ENCODE measurements at places on chromosomes 4 and X.

DNA sequence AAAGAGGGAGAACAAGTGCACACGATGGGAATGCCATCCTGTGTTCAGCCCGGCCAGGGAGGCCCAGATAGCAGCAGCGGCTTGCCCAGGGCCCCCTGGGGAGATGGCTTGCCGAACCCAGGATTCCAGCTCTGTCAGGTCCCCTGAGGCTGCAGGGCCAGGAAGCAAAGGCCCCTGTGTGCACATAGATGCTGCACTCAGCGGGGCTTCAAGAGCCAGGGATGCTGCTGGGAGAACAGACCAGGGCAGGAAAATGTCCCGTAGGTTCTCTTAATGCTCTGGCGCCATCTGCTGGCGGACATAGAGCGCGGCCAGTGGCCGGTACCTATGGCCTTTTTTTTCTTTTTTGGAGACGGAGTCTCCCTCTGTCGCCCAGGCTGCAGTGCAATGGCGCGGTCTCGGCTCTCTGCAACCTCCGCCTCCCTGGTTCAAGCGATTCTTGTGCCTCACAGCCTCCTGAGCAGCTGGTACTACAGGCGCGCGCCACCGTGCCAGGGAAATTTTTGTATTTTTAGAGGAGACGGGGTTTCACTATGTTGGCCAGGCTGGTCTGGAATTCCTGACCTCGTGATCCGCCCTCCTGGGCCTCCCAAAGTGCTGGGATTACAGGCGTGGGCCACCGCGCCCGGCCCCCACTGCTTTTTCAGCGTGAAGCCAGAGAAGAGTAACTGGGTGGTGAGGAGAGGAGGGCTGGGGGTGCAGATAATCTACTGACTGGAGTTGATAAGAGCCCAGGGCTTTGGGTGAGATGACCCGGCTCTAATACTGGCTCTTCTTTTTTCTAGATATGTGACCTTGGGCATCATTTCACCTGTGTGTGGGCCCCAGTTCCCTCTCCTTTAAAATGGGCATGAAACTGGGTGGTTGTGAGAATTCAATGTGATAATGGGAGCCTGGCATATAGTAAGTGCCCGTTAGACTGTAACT lies 22.5 kb downstream of the MED28 start:
- peak; percentile 69 for DNase-seq

DNA sequence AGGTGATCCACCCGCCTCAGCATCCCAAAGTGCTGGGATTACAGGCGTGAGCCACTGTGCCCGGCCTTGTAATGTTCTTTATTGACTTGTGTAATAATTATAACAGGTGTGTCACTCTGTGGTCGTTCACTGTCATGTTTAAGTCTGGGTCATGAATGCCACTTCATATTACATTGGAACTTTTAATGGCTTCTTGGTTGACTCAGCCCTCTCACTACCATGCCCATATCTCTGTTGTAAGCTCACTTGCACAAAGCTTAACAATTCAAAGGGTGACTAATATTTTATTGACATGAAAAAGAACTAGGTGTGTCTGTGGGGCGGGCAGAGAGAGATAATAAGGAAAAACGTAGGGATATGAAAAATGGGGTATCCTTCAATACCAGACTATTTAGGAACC lies 639.7 kb upstream of the ACTRT1 start:
- DNase-seq = no peak

DNA sequence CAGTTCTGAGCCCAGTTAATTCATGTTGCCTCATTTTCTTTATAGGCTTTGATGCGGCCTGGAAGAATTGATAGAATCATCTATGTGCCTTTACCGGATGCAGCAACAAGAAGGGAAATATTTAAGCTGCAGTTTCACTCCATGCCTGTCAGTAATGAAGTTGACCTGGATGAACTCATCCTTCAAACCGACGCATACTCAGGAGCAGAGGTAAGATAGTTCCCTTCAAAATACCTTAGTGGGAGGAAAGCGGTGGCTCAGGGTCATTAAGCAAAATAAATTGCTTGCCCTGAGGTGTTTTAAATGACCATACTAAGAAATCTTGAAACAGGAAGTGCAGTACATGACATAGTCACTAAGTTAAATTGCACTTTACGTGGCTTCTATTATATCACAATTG lies 140.6 kb upstream of the SPRY1 start:
- DNase-seq = no peak

DNA sequence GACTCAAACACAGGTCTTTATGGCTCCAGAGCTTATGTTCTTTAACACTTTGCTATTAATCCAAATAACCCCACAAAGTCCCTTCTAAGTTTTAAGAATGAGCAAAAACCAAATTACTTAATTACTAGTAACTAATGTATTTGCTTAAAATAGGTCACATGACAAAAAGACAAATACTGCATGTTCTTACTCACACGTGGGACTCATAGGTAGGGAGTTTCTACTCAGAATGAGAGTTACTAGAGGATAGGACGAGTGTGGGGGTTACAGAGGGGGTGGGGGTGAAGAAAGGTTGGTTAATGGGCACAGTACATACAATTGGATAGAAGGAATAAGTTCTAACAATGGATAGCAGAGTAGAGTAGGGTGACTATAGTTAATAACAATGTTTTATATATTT lies 5.8 kb downstream of the RPS6KA3 start:
- DNase-seq = no peak

GRCh38 chr4:83149865-83150652 lies 35.5 kb upstream of the PLAC8 start:
- DNase-seq = no peak

- DNase-seq = peak; percentile 66
These were observed 23.6 kb upstream of the TBC1D14 start for GRCh38 chr4:6885953-6886557.

- no peak for DNase-seq
These were observed 165.0 kb downstream of the RAPGEF2 start for GRCh38 chr4:159267869-159268285.

DNA sequence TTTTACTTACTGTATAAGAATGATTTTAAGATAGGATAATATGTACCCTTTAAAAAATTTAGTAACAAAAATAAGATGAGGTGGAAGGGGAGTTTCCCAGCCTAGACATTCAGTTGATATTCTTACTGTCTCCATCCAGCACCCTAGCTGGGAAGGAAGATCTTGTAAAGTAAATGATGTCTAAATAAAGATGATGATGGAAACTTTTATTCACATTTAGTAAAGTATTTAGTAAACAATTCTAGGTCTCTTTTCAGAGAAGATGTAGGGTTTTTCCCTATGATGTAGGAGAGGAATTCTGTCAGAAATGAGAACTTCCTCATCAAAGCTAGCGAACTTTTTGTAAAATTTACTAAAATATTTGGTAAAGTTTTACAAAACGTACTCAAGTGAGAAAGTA lies 136.8 kb downstream of the RAPGEF2 start:
- DNase-seq = no peak

GRCh38 chr4:153929675-153930074 lies 140.8 kb upstream of the SFRP2 start:
- no peak for DNase-seq

DNA sequence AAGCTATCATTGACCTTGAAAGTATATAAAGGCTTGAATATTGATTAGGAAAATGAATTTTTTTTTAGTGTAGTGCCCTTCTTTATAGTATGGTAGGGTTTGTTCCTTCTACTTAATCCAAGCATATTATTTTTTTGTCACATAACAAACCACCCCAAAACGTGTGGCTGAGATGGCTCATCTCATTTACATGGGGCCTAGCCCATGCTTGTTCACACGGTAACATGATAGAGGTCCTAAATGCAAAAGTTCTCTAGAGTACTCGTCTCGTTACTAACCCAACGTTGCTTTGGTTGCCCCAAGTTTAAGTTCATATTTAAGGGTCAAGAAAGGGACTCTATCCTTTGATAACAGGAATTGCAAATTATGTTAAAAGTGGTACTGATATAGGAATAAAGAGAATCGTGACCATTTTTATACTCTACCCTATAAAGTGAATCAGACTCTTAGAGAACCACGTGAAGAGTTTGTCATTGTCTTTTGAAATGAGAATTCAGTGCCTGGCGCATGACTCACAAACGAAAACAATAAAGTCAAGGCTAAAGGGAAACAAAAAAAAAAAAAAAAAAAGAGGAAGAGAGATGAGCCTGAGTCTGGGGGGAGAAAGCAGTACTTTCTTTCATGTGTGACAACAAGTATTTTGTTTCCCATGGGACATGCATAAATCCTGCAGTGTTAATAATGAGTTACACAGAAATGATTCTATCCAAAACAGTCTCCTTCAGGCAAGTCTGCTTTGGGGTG lies 402.8 kb upstream of the NWD2 start:
- no peak for DNase-seq

DNA sequence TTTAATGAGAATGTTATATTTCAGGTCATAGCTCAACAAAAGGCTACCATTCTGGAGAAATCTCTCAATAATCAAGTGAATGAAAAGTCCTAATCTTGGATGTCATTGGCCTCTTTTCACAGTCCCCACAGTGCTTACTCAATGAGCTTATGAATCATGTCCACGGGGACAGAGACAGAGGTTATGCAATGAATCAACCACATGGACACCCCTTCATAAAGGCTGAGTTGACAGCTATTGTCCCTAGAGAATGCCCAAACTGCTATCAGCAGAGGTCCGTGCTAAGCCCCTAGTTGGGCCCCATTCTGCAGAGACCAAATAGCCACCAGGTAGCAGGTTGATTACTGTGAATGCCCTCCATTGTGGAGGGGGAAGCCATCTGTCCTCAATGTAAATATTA lies 158.1 kb downstream of the LHFPL1 start:
- DNase-seq = no peak

DNA sequence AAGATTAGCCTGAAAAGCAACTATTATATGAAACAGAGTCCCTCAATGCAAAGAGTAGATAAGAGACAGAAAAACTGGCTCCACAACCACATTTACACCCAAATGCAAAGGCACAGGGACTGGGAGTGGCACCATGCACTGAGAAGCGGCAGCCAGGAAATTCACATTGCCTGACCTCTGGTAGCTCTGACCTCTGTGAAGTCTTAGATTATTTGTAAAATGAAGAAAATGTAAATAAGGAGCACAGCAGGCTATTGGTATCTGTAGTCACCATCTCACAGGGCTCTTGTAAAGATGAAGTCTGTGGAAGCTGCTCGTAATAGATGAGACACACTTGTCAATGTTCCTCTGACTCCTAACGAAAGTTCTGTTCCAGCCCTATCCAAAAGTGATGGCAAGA lies 69.7 kb downstream of the FAT1 start:
- DNase-seq = no peak
